NCI-H510A (cell line): ENCODE measurements at places on chromosomes 2 and 18.

DNA sequence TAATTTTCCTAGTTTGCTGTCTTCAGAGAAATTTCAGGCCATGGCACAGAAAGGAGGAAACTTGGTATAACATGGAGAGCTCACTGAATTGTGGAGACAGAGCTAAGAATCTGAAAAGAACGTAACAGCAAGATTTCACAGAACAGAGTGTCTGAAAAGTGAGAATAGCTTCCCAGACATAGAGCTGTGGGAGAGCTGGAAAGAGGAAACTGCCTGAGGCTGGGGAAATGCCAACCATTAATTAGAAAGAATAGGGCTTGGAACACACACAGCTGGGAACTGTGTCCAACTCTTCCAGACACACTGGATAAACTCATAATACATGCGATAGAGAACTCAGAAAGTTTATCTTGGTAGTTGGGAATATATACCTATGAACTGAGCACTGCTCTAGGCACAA, 51.6 kb upstream of the KYNU start:
- no peak for DNase-seq

DNA sequence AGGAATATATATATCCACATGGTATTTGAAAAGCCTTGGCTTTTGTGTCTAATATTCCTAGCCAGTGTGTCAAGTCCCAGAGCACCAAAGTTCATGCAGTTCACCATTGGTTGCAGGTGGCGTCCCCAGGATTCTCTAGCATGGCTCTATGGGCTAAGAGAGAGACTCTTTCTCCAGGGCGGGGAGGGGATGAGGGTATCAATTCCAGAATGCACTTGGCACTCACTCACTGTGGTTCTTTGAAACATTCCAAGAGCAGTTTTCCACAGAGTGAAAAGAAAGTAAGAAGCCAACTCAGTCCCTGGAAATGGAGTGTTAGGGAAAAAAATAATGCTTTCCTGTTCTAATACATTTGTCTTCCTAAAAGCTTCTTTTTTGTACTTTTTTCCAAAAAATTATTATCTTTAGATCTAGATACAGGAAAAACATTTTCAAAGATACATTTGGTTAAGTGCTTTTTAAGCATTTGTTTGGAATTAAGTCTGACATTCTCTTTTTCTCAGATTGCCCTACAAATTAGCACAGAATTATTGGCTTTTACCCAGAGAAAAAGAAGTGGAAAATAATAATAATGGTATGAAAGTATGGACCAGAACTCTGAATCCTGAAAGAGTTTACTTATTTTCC, 239.9 kb downstream of the PAX3 start:
- DNase-seq = no peak

- no peak for DNase-seq
Measured at GRCh38 chr2:54945391-54946219, 104.6 kb downstream of the RTN4 start.

- DNase-seq = no peak
Measured at GRCh38 chr2:12227941-12228608, 481.6 kb downstream of the LPIN1 start.

DNA sequence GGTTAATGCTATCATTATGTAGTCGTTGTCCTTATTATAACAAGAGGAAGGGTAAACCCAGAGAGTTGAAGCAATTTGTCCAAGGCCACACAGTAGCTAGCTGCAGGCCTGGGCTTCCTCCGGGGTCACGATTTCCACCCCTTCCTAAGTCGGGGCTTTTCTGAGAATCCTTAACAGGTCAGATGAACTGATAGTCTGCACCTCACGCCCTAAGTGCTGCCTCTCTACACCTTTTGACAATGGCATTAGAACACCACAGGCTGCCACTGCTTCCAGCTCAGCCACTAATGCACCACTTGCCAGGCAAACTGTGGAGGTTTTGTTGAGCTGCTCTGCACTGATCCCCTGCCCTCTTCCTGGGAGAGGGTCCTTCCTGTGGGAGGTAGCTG, 37.7 kb downstream of the FOSL2 start:
- DNase-seq = no peak

DNA sequence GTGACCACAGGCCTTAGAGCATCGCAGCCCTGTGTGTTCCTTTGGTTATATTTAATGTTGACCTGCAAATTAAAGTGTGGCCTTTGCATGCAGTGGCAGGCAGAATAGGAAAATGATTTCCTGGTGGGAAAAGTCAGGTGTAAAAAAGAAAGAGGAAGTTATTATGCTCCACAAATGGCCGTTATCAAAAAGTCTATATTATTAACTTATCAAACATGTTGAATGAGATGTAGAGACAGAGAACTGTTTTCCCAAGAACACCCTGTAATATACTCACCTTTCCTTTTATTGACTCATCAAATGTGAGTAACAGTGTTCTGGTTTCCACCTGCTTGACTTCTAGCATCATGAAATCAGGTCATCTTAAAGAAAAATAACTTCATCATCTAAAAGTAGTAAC, 35.3 kb downstream of the MEIS1 start:
- DNase-seq = no peak

GRCh38 chr2:238106698-238107524, 6.8 kb downstream of the ESPNL start:
- DNase-seq = no peak

- no peak for DNase-seq
Measured at GRCh38 chr2:216737676-216738075, 42.3 kb upstream of the IGFBP5 start.

- no peak for DNase-seq
Measured at GRCh38 chr2:10089565-10090190, 9.5 kb upstream of the CYS1 start.

DNA sequence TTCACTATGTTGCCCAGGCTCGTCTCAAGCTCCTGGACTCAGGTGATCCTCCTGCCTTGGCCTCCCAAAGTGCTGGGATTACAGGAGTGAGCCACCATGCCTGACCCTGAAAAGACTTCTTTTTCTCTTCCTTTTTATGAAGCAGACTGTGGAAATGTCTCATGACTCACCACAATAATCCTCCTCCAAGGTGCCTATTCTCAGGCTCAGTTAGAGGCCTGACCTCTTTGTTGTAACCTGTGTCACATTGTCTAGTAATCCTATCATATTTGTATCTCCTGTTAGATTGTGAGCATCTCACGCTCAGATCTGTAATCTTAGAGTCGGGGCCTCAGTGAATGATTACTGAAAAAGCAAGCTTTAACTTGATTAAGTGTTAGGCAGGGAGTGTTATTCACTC, 18.3 kb upstream of the TAF4B start:
- DNase-seq = no peak

DNA sequence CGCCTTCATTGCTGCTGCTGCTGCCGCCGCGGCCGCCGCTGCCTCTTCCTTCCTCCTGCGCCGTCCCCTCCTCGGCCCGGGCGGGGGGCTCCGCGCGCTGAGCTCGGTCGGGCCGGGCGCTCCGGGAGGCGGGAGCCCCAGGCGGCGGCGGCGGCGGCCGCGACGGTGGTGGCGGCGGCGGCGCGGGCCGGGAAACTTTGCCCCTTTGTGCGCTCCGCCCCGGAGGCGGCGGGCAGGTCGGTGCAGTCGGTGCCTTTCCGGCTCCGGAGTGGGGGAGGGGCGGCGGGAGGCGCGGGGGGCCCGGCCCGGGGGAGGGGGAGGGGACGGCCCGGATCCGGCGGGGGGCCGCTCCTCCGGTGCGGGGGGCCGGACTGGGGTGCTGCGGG, 205 bp downstream of the TET3 start:
- no peak for DNase-seq

DNA sequence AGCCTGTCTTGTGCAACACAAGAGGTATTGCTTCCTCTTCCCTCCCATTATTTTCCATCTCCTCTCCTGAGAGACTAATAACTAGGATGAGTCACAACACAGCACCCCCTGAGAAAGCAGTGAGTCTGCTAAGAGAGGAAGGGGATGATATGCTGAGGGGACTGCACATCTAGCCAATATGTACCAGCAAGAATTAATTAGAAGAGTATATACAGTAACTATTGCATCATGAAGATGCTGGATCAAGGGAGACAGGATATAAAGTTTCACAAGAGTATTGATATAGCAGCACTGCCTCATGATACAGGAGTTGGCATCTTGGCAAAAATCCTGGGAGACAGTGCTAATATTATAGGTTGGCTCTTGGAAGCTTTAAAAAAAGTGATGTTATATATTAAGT, 289.9 kb upstream of the RBMS1 start:
- no peak for DNase-seq

- DNase-seq = no peak
Measured at GRCh38 chr2:238097988-238098871, 1.9 kb upstream of the ESPNL start.

DNA sequence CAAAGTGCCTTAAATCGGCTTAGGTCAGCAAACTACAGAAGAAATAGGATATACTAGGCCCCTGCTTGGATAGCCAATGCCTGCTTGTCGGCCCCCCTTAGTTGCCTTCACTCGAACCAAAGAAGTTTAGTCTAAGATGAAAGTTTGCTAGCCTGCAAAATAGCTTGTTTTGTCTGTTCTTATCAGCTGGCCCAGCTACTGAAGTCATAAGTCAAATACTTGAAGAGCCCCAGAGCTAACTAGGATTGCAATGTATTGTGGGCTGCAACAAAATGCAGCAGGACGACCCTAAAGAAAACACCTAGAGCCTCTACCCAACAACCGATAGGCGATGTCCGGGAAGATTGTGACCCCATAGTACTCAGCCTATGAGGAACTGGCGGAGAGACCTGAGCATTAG, 183.5 kb upstream of the HS6ST1 start:
- DNase-seq = no peak

GRCh38 chr2:174673876-174674275, 76.3 kb upstream of the WIPF1 start:
- no peak for DNase-seq

- DNase-seq = peak; percentile 61
Measured at GRCh38 chr2:174486563-174487107, at the start of gene GPR155. Gene GPR155 (minus strand): TSS chr2:174487029. CDS start chr2:174481956, 5,073 bp downstream.

GRCh38 chr2:8525582-8526402, 156.1 kb upstream of the ID2 start:
- DNase-seq = peak; percentile 95

- DNase-seq = peak; percentile 71
Measured at GRCh38 chr2:27264753-27265535, 2.1 kb upstream of the SLC30A3 start.

DNA sequence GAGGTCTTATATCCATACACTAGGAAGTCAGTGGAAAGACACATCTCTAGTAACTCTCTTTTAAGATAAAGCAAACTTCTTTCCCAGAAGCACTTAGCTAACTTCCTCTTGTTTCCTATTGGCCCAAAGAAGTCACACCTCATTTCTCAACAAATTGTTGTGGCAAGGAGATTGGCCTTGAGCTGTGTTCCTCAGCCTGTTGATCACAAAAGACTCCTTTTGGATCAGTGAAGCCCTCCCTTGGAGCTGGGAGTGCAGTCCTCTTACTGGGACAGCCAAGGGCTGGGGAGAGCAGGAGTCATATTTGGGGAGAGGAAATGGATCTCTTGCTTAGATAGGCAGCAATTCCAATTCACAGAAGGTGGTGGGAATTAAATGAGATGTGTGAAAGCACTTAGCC, 51.2 kb upstream of the DAPL1 start:
- DNase-seq = no peak

GRCh38 chr2:193332941-193333340, 1138.2 kb upstream of the TMEFF2 start:
- no peak for DNase-seq

- DNase-seq = no peak
Measured at GRCh38 chr2:1088192-1088860, 137.7 kb downstream of the SNTG2 start.

- DNase-seq = no peak
Measured at GRCh38 chr2:162063899-162064298, 10.1 kb downstream of the DPP4 start.

DNA sequence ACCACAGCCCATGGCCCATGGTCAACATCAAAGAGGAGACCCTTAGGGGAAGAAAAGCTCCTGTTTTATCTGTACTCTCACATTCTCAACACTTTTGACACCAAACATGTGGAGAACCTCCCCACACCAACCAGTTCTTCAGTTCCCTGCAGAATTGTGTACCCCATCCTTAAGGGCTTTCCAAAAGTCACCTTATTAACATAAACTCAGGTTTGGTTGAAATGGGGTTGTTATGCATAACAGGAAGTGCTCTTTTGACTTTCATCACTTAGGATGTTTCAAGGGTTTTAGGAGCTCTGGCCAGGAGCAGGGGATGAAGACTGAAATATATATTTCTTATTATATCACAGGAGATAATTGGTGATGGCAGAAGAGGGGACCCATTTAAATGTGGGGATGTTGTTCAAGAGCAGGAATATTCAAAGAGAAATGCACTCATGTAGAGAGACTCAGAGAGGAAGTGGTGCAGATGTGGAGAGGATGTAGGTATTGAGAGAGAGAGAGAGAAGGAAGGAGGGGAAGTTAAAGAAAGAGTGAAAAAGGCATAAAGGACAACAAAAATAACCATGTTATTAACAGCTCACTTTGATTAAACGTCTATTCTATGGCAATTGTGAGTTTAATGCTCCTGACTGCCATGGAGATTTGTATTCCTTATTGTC, 35.2 kb downstream of the SP140L start:
- no peak for DNase-seq

DNA sequence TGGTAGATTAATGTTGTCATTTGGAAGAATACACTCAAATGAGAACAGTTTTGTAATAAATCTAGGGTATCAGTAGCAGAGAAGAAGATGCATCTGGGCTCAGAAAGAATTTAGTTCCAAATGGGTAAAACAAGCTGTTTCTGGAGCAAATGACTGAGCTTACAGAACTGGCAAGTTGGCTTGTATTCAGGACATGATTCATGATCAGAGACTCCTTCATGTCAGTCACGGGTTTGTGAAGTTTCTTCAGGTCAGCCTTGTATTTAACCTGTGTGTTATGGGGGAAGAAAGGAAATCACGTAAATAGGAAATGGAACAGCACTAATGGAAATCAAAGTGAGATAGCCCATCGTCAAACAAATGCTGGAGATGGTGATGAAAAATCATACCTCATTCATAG, 109.1 kb downstream of the RIF1 start:
- DNase-seq = no peak

DNA sequence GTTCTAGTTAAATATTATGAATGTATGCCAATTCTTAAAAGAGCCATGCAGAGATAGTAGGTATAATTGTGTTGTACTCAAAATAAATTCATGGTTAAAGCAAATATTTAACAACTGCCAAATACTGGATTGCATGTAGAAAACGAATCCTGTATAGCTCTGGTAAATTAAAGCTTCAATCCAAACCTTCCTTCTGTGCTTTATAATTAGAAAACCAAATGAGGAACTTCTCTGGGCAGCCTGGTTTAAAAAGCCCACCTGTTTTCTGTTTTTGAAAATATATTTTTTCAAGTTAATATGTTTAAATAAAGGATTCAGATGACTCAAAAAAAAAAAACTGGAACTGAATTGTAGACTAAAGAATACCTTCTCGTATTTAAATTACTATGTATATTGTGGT, 48.3 kb upstream of the ITGA4 start:
- DNase-seq = no peak

DNA sequence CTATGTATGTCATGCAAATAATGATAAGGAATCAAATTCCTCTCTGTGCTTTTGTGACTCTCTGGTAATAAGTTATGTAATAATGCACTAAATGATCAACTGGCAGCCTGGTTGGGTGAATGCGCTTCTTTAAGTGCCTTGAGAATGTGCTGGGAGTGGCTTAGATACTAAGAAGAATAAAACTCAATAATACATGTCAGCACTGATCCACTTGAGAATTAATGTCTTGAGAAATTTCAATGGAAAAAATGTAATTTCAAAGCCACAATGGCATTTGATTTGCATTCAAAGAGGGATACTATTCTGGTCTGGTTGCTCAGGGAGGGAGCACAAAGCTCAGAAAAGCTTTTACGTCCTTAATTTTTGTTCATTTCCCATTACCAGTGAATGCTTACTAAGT, 137.7 kb upstream of the MMADHC start:
- no peak for DNase-seq

GRCh38 chr2:215362562-215362904, 50.7 kb downstream of the ATIC start:
- no peak for DNase-seq
